PC-9 (cell line): ENCODE measurements at places on chromosomes 1 and 21.

GRCh38 chr21:35868005-35868868 is 192.1 kb downstream of the SETD4 start:
- DNase-seq, result no peak

DNA sequence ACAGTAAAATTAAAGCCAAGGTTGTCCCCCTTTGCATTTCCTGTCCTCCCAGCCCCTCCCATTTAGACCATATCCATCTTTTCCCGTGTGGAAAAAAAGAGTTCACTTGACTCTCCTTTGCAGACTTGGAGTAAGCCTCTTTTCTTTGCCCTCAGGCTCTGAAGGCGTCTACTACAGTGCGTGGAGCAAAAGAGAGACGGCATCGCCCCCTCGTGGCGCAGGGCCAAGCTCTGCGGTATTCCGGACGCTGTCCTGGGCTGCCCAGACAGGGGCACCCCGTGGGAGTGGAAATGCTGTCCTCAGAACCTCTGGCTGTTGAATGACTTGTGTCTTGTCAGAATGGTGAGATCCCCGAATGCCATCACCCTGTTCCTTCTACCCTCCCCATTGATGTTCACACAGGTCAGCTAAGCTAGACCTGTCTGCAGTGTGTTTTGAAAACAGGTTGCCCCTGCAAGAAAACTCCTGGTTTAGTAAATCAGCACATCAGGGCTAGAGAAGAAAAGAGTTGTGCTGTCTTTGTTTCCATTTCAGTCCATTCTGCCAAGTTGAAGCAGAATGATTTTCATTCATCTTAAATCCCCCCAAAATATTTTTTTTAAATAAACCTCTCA is 12.3 kb upstream of the GJA8 start:
- peak; percentile 72 for DNase-seq

DNA sequence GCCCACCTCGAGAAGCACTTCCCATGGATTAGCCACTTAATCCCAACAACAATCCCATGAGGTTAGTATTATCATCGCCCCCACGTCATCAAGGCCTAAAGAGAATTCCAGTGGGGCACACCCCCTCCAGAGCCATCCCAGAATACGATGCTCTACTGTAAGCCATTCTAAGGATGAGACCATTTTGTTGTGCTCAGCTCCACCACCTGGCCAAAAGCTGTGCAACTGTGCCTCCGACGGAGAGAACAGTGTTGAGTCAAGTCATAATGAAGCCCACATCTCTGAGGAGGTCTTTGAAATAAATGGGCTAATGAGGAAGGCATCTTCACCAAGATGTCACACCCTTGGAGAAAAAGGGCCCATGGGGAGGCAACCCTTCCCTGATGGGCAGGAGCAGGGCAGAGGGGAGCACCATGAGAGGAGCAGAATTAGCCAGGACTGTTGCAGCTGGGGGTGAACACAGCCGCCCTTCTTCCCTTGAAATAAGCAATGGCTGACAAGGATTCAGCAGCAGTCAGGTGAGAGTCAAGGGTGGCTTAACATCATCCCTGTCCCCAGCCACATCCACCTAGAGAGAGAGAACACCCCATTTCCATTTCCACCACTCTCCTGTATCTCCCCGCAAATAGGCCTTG is 14.6 kb downstream of the SYF2 start:
- DNase-seq, result no peak

GRCh38 chr1:170044187-170044586 is 30.3 kb downstream of the KIFAP3 start:
- no peak for DNase-seq

- DNase-seq, result no peak
Measured at GRCh38 chr1:45640293-45640692, 16.4 kb upstream of the CCDC17 start.

GRCh38 chr1:56415720-56416119 is 163.6 kb downstream of the PLPP3 start:
- DNase-seq, result no peak

GRCh38 chr1:184392067-184392466 is 5.2 kb downstream of the C1orf21 start:
- no peak for DNase-seq

DNA sequence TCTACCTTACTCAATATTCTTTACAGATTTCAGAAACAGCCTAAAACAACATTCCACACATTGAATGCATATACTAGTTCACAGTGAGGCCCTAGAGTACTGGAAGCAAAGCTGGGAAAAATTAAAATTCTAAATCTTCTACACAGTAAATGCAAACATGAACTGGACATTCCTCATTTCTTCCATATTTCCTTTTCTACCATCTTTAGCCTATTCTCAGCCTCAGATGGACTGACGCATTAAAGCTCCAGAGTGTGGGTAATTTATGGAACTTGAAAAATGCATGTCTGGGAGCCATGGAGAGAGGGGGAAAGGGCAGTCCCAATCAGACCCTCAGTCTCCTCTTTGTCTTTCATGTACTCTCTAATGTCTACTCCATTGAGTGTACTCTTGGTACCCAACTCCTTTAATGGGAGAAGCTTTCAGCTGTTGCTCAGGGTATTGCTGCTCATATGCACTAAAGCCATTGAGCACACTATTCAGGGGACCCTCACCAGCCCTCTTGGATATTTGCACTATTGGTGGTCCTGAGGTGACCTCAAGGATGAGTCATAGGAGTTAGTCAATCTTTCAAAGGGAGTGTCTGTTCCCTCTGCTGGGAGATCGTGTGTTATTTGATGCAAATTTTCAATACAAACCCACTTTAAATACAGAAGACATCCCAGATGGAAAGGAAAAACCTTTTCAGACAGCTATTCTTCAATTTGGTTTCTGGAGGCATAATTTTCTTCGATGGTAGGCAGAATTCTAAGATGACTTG is 83.3 kb upstream of the KCNJ15 start:
- DNase-seq, result no peak

- no peak for DNase-seq
Measured at GRCh38 chr1:6544831-6545230, 9.5 kb downstream of the NOL9 start.

DNA sequence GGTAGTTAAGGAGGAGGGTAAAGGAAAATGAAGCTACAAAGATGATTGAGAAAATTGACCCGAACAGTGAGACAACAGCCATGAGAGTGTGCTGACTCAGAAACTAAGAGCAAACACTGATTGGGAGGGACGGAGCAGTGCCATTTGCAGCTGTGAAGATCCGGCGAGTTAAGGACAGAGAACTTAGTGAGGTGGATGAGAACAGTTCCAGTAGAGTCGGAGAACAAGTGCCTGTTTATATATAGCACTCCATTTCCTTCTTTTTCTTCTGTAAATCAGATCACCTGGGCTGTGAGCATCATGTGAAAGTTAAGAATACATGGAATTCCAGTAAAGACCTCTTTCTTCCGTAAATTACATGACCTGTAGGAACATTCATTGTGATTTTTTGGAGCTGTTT is 145.7 kb downstream of the KCNK2 start:
- DNase-seq, result no peak

- DNase-seq, result no peak
Measured at GRCh38 chr1:56819387-56819899, at the start of gene FYB2. TSS of gene FYB2 (minus strand) at chr1:56819404. CDS start at chr1:56819290, 114 bp downstream.

DNA sequence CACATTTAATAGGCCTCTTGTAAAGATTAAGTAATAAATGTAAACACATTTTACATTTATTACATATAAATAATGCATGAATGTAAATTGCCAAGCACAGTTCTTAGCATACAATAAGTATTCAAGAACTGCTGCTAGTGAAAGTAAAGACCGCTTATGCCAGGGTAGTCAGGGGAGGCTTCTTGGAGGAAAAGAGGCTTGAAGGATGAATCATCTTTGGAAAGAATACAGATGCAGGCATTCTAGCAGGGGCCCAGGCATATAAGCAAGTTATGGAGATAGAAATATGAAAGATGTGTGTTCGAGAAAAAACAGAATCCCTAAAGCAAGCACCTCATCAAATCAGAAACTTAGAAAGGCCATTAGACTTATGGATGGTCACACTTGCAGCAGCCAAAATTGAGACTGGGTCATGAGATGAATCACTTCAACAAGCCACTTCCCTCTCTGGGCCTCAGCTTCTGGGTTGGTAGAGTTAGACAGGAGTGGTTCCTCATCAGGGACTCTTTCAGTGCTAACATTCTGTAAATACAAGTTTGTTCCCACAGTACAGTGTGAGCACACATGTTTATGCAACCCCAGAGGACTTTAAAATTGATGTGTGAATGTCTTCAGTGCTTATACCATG is 79.8 kb upstream of the ROR1 start:
- no peak for DNase-seq

GRCh38 chr1:71695084-71695483 is 587.3 kb downstream of the NEGR1 start:
- DNase-seq, result no peak

- DNase-seq, result no peak
Measured at GRCh38 chr21:27154451-27155129, 187.7 kb upstream of the ADAMTS5 start.

DNA sequence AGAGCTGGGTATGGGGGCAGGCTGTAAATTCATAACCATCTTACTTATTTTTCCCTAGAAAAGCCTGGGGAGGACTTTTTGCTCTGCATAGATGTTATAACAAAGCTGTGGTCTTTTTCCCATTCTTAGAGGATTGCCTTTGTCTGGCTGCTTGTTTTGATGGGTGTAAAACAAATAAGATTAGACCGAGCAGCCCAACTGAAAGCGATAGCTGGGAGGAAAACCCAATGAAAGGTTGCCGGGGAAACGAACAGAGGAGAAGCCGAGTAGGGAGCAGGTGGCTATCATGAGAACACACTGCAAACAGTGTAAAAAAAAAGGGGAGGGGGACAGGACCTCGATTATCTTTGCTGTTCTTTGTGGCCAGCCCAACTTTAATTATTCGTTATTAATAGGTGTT is 1.9 kb downstream of the ELAVL4 start:
- no peak for DNase-seq

- DNase-seq, result no peak
Measured at GRCh38 chr1:8476006-8476405, 158.1 kb downstream of the SLC45A1 start.

- no peak for DNase-seq
Measured at GRCh38 chr21:42160111-42160721, 58.7 kb upstream of the ABCG1 start.

DNA sequence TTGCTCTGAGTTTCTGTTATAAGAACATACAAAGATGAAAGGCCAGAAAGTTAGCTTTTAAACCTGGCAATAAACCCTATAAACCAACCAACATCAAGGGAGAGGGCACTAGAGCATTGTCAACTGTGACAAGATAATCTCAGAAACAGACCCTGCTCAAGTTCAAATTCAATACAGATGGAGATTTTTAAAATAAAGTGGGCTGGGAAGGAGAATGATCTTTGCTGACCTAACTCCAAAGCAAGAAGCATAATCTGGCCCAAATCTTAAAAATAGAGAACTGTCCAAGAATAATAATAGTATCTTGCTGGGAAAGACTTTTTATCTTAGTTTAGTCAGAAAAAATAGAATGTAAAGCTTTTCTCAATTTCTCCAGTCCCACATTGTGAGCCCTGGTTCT is 485.5 kb downstream of the DISC1 start:
- DNase-seq, result no peak

DNA sequence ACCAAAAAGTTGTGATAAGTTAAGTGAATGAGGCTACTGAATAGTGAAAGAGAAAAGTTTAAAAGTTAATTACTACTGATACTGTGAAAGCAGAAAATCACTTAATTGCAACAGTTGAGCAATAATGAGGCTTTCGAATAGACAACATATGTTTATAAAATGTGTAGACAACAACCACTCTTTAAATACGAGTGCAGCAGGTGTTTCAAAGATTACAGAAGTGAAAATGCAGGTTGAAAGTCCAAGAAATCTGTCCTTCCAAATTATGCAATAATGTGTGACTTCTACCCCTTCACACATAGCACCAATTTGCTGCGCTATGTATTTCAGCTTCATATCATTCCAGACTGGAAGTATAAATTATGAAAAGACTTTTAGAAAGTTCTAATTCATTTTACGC is 213.0 kb downstream of the COL24A1 start:
- DNase-seq, result no peak

GRCh38 chr1:73824065-73824464 is 373.9 kb downstream of the LRRIQ3 start:
- no peak for DNase-seq

GRCh38 chr1:22689505-22689904 is 21.1 kb upstream of the EPHB2 start:
- DNase-seq, result peak; percentile 84

DNA sequence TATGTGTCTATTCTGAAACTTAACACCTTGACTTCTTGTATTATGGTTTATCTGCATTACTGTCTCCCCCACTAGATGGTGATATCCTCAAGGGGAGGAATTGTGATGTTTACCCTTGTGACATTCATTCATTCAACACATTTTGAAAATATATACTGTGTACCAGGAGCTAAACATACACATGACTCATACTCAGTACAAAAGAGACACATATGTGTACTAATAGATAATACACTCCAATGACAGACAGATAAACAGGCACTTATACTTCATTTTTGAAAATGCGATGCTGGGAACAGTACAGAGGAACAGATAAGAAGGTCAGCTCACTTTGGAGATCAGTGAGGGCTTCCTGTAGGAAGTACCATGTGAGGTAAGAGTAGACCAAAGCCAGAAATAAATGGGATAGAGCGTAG is 8.9 kb upstream of the RAB3GAP2 start:
- DNase-seq, result no peak

DNA sequence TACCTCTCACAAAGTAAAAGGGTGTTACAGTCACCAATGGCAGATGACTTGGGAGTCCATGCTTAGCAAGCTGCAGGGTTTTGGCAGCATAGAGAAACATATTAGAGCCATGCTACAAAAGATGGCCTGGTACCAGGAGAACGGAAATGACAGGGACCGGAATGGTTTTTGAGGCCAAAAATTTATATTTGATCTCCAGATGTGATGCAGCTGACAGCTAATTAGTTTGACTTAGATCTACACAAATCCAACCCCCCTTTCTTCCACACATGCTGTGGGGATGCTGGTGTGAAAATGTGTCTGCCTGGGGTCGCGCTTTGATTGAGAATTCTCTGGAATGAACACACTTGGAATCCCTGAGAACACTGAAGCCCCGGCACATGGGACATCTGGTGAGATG is 26.5 kb downstream of the SYF2 start:
- no peak for DNase-seq

DNA sequence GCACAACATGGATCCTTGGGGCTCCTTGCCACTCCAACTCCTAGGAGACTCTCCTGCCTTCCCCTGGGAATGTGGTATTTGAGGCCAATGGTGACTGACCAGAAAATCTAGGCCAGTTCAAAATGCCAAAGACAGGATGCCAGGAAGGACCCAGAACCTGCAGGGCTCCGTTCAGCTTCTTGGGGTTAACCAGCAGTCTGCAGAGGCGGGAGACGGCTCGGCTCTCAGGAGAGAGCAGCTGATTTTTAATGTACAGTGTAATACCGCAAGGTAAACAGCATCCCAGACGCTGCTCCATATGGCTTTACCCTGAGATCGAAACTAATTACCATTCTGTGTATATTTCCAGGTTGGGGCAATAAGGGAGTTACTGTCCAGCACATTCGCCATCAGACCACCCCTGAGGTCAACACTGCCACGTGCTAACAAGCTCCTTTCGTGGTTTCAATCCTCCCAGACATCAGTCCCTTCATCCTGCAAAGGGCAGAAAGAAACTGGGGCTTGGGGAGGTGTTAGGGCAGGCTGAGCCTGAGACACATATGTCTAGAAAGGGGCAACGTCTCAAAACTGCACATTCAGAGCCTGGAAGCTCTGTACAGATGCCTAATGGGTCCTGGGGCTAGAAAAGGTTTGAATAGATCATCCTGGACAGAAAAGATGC is 16.7 kb downstream of the ITPKB start:
- DNase-seq, result no peak

- no peak for DNase-seq
Measured at GRCh38 chr21:45768740-45769048, 125.2 kb downstream of the PCBP3 start.

GRCh38 chr1:212301580-212301979 is 16.4 kb downstream of the PPP2R5A start:
- DNase-seq, result no peak

- DNase-seq, result no peak
Measured at GRCh38 chr21:38734646-38735365, 70.9 kb upstream of the ETS2 start.
